HCEC 1CT (cell line): ENCODE measurements at places on chromosomes 7 and 10.

DNA sequence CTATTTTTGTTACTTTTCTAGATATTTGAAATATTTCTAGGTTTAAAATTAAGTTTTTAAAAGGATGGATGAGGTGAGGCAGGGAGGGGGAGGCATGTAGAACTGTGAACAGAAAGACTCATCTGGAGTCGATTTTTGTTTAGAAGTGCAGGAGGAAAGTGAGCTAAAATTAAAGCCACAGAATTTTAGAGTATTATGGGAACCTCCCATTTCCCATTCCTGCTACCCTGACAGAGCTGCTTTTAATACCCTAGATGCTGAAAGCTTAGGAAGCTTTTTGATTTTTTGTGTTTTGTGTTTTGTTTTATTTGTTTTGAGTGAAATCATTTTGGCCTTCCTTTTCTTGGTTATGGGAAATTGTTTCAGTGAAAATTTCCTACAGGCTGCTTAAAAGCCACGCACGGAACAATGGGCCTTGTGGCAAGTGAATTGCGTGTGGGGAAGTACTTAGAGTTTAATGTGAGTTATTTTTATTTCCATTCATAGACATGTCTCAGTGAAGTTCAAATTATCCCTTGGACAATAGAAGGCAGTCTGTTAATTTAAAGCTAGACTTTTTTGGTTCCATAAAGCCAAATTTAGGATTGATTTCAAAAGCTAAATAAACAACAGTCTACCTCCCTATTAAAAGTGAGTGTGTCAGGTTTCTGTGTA is 102.0 kb upstream of the HDAC9 start:
- DNase-seq = no peak

DNA sequence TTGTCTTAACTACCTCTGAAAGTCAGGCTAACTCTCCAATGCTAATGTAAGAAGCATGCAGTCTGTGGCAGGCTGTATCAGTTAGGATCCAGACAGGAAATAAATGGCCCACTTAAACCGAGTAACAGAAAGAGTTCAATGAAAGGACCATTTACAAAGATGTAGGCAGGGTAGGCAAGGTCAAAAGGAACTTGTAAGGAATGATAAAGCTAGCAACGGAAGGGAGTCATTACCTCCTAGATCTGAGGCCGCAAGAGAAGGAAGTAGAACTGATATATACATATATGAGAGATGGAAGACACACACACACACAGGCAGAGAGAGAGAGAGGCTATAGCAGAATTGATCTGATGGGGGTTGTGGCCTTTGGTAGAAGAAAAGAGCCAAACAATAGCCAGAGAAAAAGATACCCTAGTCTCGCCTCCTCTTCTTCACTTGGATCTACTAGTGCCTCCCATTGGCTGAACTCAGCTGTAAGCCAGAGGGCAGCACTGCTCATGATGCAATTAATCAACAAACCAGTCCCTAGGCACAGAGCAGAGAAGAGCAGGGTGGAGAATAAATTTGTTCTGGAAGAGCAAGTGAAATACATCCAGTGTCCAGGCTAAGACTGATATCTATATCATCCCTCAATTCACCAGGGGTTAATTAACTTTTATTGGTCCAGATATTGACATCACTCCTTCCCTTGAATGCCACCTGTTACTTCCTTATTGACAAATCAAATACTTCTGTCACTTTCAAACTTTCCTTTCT is 91.2 kb downstream of the LSMEM1 start:
- no peak for DNase-seq

DNA sequence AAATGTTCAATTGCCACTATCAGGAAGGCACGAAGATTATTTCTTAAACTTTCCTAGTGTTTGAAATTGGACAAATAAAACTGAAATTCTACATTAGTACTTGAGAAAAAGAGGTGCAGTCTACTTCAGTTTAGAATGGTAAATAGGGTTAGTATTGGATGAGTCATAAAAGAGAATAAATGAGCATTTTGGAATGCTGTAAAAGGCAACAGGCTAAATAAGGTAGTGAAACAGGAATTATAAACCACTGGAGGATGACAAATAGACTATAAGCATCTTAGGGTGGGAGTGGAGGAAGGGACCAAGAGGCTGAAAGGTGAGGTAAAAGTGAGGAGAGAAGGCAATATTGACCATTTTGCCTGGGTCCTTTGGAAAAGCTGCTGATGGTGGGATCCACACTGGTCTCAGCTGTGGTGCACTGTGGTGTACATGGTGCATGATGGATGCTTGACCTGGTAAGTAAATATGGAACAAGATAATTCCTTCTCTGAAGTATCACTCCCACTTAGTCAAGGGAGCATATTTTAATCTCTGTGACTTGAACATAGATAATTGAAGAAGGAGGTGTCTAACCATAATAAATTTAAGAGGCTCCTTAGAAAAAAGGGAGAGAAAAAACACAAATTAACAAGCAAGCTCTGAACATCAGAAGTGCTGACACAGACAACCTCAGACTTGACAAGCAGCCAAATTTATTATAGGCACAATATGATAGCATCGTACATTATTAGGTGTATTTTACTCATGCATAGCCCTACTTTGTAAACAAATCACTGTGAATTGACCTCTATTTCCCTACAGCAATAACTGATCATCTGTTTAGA is 76.4 kb upstream of the SCIN start:
- DNase-seq = peak; percentile 74

DNA sequence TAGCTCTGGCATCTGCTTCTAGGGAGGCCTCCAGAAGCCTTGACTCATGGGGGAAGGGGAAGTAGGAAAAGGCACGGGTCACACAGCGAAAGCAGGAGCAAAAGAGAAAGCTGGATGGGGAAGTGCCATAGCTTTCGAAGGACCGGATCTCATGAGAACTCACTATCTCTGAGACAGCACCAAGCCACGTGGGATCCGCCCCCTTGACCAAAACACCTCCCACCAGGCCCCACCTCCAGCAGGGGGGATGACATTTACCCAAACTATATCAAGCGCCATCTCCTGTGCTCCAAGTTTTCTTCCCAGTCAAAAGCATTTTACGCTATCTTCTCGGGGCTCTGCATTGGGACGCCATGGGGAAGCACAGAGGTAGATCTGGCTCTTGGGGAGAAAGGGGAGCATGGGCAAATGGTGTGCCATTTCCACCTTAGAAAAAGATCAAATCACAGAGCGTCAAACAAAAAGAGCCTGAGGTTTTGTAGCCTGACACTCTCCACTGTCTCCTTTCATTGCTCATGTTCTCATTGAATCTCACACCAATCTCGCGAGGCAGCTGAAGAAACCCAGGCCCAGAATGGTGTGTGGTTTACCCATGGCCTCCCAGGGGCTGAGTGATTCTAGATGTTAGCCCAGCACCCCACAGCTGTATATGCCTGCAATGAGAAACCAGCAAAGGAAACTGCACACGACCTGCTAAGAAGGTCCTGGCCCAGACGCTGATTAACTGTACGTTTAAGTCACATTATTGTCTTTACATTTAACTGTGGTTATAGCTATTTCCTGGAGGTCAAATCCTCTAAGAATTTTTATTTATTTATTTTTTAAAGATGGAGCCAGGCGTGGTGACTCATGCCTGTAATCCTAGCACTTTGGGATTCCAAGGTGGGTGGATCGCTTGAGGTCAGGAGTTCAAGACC is 8.1 kb upstream of the OLAH start:
- peak; percentile 72 for DNase-seq

DNA sequence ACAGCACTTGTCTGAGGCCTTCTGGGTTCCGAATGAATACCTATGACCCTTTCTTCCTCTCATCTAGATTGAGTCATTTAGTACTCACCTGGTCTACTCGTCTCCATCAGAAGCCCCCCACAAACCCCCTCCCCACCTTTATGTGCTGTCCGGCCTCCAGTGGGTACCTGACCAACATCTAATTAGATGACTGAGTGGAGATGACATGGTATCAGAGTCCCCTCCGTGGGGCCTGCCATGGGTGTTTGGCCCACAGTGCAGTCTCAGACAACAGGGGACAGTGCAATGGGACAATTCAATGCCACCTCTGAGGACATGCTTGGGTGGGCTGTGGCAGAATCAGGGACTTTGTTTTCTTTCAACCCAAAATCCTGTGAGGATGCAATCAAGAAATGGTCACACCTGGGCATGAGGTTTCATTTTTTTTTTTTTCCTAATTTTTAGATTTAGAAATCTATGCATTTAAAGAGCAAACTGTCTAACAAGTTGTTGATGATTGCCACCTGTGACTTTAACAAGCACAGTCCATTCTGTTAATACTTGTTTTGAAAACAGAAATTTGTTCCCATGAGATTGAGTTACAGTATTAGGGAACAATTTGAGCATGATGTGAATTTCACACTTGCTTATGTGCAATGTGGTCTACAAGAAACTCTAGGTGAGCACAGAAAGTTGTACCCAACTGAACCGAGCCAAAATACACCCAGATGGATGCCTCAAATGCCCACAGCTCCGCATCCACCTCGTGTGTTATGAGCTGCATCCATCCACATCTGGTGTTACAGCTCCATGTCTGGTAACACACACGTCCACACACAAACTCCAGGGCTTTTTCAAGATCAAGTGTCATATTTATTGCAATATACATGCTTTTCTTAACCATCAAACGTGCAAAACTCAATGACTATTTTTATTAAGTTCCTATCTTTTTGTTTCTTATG is 27.5 kb downstream of the GPRIN2 start:
- no peak for DNase-seq

- DNase-seq = peak; percentile 78
Observed at GRCh38 chr10:33612551-33612950, 278.1 kb upstream of the NRP1 start.

DNA sequence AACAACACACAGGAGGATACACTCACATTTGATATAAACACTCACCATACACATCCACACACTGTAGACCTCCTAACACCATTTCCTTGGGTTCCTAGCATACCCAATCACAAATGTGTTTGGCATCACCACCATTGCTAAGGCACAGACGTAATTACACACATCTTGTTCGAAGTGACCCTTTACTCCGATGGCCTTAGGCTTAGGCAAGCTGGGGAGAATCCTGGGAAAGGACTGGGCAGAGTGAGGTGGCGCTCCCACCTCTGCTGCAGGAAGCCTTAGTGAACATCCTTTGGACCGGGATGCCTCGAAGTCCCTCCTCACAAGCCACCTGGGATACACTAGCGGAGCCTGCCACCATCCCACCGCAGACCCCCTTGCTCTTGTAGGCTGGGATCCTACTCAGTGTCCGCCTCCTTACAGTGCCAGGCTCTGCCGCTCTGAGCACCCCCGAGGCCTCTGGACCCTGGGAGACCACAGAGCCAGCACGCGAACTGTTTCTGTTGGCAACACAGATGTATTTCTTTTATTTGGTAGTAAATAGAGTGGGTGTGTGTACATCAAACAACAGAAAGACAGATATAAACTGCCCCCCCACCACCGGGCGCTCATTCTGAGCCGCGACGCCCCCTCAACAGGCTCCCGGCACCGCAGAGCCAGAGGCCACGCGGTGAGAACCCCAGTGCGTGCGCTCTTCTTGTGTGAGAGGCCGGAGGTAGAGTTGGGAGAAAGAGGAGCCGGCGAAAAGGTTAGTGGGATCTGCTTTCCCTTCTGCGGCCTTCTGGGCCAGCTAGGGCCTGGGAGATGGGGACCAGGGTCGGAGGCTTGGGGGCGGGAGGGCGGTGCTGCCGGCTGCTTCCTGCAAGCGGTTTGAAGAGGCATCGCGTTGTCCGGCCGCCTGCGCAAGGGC is 5.9 kb upstream of the HMX2 start:
- no peak for DNase-seq

DNA sequence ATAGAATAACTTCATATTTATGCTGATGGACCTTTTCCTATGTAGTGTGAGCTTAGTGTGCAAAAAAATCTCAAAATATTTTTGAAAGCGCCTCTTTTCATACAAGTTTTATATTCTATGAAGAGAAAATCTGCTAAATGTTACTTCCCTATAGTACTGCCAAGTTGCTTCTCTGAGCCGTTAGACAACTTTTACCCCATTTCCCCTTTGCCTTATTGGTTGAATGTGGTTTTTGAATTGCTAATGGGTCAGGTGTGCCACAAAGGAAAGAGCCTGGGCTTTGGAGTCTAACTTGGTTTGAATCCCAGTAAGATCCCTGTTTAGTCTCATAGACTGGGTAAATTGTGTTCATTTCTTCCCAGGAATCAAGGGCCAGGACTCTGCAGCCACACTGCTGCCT is 261.5 kb downstream of the SNX10 start:
- no peak for DNase-seq

- DNase-seq = no peak
Observed at GRCh38 chr7:12984117-12984516, 296.7 kb downstream of the ARL4A start.

DNA sequence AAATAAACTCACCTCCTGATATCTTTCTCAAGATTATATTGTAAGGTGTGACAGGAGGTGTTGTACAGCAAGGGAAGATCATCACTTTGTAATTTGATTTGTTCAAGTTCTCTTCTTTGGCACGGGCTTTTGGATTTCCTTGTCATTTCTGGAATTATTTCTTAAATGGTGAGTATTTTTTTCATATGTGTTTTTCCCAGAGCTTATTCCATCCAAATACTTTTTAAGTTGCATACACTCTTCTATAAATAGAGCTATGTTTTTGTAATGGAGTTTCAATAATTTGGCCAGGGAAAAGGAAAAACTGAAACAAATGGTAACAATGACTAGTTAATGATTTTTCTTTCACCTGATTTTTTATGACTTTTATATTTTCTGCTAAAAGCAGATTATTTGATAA is 92.5 kb downstream of the CFAP58 start:
- DNase-seq = no peak

GRCh38 chr7:50088463-50089129 is 4.5 kb downstream of the ZPBP start:
- DNase-seq = no peak

DNA sequence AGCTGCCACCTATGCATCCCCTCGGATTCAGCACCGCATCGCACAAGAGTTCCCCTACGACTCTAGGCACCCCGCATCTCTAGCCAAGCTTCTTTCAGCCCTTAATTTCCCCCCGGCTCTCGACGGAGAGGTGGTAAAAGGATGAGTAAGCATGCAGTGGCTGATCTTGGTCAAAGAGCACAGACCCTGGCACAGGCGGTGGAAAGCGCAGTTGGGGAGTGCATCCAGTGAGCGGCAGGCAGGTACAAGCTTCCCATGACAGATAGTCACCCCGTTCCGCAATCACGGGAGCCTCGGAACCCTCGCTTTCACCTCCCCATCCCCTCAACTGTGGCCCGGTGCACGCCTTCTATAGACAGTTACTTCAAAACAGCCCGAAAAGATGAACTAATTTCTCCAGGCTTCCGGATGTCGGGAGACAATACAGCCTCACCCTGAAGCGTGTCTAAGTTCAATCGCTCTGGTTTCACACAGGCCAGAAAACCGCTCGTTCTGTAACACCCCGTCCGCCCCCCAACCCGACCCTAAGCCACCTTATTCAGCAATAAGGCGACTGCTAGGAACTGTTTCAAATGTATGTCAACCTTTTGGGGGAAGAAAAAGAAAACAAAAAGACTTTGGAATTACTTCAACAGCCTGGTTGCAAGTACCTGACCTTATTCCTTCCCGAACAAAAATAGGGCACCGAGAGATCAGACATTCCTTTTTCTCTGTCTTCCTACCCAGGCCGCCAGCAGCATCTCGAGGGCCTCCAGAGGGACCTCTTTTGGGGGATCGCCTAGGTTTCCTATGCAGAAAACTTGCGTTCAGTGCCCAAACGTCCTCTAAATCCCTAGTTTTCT is 1.4 kb downstream of the RHEB start:
- DNase-seq = peak; percentile 64

GRCh38 chr10:98299341-98299740 is 31.3 kb upstream of the LOXL4 start:
- no peak for DNase-seq
